ENCODE measurements at places on chromosomes 12 and 14.

GRCh38 chr12:89470741-89471509 lies 53.7 kb downstream of the GALNT4 start:
- DNase-seq = peak; percentile 21

- DNase-seq = no peak
Observed at GRCh38 chr14:52399921-52400595, 85.9 kb downstream of the PTGER2 start.

DNA sequence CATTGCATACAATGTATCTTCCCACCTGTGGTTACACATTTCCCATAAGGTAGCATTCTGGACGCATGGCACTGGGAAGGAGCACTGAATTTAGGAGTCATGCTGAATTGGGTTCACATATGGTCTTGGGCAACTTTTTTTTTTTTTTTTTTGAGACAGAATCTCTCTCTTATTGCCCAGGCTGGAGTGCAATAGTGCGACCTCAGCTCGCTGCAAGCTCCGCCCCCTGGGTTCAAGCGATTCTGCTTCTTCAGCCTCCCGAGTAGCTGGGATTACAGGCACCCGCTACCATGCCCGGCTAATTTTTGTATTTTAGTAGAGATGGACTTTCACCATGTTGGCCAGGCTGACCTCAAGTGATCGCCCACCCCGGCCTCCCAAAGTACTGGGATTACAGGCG lies 13.3 kb downstream of the DIP2B start:
- no peak for DNase-seq

- DNase-seq = no peak
Observed at GRCh38 chr12:93230326-93230720, 147.4 kb upstream of the NUDT4 start.

- DNase-seq = no peak
Observed at GRCh38 chr14:21322716-21323115, 42.8 kb downstream of the RPGRIP1 start.
